ENCODE measurements at places on chromosomes 11 and 22.

GRCh38 chr11:33552756-33553155 lies 147.9 kb downstream of the C11orf91 start:
- no peak for DNase-seq

- DNase-seq: peak; percentile 22
Observed at GRCh38 chr22:44947049-44947448, 62.8 kb downstream of the PHF21B start.

DNA sequence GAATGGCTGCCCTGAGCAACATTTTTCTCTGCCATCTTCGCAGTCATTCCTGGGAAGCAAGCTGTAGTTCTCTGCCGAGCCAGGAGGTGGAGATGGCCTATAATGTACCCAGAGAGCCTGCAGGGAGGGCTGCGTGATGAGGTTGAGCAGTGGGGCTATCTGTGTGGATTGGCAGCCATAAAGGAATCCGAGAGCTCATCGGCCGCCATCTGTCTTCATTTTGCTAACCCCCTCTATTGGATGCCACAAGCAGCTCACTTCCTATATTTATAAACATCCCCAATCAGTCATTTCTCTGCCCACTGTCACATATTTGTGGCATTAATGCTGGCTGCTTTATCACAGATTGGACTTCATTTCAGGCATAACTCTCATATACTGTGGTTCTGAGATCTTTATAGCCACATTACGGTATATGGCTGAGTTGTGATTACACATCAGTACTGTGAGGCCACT lies 209.5 kb downstream of the NTM start:
- no peak for DNase-seq

GRCh38 chr22:28857288-28857687 lies 26.1 kb upstream of the ZNRF3 start:
- DNase-seq: no peak

- DNase-seq: no peak
Observed at GRCh38 chr22:45807156-45807915, 135.7 kb downstream of the ATXN10 start.

- DNase-seq: no peak
Observed at GRCh38 chr22:41478473-41478872, 9.6 kb downstream of the ACO2 start.

DNA sequence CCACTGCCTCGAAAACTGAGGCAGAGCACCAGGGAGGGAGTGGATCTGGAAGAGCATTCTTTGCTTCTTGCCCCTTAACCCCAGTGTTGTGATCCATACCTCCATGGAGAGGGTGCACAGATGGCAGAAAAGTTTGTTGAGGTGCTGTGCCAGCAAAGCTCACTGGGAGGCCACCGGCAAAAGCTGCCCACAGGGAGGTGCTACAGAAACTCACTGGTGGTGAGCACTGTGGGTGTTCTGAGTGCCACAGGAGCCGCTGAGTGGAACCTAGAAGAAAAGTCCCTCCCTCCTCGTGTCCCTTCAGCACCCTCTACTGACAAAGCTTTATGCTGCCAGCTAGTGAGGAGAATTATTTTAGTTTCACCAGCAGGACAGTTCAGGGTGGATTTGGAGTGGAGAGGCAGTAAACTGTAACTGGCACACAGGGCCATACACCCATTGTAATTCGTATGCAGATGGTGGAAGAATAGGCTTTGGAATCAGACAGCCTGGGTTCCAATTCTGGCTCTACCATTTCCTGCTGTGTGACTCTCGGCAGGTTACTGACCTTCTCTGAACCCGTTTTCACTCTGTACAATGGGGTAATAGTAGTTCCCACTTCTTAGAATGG lies 84.6 kb downstream of the SWAP70 start:
- DNase-seq: peak; percentile 25

- no peak for DNase-seq
Observed at GRCh38 chr22:21946262-21946925, 6.3 kb downstream of the PPM1F start.

DNA sequence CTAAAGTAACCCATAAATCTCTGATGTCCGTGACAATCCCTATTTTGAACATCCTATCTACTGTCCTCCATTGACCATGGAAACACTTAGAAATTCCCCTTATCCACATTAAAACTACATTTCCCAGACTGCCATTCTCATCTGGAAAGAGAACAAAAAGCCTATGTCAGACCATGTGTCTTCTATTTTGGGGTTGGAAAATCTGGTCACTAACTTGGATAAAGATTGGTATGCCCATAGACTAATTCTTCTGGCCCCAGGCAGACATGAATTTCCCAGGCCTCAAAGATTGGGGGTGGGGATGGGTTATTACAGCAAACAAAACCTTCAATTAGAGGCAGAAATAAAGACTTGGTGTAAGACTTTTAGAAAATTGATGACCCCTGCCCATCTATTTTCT lies 30.9 kb upstream of the CREB3L1 start:
- DNase-seq: no peak

GRCh38 chr11:19474954-19475721 lies 234.4 kb upstream of the E2F8 start:
- no peak for DNase-seq
